ENCODE measurements at places on chromosomes 11 and 22.

DNA sequence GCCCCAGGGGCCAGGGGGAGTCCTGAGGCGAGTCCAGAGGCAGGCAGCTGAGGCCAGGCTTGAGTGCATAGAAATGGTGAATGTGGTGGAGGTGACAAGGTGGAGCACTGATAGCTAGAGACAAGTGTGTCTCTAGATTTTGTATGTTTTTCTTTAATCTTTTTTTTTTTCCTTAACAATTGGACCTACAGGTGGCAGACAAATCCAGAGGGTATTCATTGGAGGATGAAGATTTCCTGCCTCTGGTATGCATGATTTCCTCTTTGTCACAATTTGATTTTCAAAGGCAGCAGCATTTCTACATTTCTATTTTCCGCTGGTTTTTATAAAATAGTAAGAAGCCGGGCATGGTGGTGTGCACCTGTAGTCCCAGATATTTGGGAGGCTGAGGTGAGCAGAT lies 47.7 kb upstream of the DKK3 start:
- no peak for DNase-seq

- DNase-seq: no peak
Observed at GRCh38 chr11:68160100-68160695, 39.0 kb upstream of the CHKA start.

DNA sequence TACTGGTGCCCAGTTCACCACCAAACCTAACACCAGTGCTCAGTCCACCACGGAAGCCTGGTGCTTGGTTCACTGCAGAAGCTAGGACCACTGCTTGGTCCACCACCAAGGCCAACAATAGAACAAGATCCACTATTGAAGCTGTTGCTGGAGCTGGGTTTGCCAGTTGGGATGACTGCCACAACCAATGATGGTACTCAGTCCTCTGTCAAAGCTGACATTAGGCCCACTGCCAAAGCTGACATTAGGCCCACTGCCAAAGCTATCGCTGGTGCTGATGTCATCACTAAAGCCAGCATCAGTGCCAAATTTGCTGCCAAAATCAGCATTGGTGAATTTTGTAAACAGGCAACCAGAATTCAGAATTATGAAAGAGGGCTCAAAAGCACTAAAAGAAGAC lies 1850.2 kb upstream of the RAG2 start:
- no peak for DNase-seq

DNA sequence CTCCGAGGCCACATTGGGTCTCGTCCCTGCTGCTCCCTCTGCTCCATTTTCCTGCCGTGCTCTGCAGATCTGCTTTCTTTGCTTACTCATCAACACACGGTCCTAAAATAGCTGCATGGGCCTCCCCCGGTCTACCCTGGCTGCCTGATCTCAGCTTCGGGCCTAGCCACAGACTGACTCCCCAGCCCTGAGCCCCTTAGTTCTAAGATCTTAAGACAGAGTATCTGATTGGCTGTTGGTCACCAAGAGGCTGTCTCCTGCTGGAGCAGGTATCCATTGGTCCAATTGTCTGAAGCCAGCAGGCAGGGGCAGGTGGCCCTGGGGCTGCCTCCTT lies 53.7 kb upstream of the NECTIN1 start:
- no peak for DNase-seq

- DNase-seq: no peak
Observed at GRCh38 chr11:118291477-118292135, 12.9 kb upstream of the CD3E start.

DNA sequence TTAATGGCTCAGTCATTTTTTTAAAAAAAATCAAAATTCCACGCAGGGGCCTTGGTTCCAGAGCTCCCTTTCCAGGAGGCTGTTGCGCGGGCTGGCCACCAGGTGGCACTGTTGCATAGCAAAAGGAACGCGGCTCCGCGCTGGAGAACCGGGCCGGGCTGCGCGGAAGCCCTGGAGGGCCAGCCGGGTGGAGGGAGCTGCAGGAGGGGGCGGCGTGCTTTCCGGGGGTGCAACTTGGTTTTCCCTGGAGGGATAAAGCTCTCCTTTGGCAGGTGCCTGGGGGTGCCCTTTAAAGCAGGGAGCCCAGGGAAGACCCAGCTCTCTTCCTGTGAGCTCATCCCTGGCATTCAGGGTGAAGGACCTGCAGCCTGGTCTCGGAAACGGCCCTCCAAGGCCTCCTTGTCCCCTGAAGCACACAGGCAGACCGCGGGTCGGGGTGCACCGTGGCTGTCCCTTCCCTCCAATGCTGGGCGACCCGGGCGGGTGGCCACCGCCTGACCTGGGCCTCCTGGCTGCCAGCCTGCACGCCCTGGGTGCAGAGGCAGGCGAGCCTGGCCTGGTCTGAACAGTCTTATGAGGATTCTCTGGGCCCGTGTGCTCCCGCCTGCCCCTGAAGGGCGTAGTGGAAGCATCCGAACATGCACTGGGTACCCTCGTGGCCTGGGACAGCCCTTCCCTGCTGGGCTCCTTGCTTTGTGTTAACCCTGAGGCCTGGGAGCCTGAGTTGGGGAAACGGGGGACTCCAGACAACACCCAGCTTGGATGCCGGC lies 23.4 kb downstream of the KRTAP5-5 start:
- DNase-seq: peak; percentile 85

- DNase-seq: no peak
Observed at GRCh38 chr11:118213201-118213600, 11.6 kb downstream of the JAML start.

DNA sequence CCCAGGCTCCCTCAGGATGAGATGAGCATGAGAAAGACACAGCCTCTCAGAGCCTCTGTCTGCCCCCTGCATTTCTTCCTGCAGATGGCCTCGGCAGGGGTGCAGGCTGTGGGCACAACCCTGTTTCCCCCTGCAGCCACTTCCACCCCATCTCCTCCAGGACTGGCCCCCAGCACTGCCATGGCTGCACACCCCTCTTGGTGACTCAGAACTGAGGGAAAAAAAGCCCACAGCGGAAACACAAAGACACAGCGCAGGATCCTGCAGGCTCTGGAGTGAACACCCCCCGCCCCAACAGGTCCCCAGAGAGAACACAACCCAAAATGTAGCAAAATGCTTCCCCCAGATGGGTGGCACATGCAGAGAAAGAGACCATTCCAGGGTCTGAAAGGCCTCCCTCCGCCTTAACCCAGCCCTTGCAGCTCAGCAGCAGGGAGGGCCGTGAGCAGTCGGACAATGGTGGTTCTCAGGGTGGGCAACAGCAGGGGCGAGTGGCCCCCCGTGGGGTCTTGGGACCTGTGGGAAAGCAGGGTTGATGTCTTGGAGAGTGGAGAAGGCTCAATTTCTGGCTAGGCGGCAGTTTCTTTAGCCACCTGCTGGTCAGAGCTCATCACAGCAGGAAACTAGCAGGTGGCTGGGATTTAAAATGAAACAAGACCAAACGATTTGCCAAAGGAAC lies 8.0 kb downstream of the TUBGCP6 start:
- DNase-seq: no peak

DNA sequence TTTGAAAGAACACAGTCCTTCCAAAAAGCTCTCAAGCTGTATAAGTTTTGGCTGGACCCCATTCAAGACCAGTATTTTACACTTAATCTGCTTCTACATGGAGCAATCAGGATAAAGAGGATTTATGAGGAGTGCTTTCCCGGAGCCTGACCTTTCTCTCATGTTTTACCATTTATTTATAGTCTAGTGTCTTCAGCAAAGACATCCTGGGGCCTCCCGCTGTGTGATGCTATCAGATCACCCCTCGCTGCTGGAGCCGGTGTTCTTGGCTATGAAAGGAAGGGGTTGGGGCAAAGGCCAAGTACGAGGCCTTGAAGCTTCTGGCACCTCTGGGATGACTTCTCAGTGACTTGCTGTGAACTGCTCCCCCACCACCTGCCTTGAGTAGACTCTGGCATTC lies 189.6 kb downstream of the ADAMTS15 start:
- no peak for DNase-seq

GRCh38 chr11:55838452-55838851 lies at the start of gene OR5D16:
OR5D16 (plus strand) TSS chr11:55838752; CDS start chr11:55838752, 0 bp downstream.
- DNase-seq: no peak

- DNase-seq: no peak
Observed at GRCh38 chr11:47464483-47464882, 15.5 kb upstream of the RAPSN start.

DNA sequence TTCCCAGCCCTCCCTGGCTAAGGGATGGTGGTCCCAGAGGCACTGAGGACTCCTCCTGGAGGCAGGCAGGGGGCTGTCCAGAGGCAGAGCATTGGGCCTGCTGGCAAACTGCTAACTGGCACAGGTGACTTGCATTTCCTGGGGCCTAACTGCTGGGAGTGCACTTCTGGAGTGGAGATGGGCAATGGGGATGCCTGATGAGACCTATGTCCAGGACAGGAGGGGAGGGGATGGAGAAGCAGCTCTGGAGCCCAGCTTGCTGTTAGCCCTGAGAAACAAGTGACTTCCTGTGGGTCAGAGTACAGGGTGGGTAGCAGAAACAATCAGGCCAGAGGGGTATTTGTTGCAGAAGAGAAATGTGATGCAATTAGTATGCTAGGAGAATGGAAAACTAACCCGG lies 253.2 kb downstream of the ST3GAL4 start:
- no peak for DNase-seq

DNA sequence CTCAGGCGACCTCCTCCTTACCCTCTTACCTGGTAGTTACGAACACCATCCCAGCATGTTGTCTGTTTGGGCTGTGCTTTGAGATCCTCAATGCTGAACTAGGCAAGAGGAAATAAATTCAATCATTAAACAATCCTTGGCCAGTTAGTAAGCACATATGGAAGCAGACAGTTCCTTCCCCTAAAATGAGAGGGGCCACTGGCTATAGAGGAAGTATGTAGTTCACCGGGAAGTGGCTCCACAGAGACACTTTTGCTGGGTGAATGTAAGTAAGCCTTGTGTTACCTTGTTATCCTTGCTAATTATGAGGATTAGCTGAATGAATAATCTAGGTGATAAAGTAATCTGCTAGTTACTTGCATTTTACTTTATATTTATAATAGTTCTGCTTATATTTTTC lies 2.9 kb downstream of the THYN1 start:
- DNase-seq: no peak
